Regular cardiac myocyte (primary cell): ENCODE measurements at places on chromosomes 12 and 14. TPM values are rescaled to one million over a fixed set of nuclear protein-coding genes. Genes with fewer than 3 reads are reported as not detected.

The ALDH6A1 gene
- total RNA-seq, result 24.5 and 28.2 TPM in 2 replicates

The PRKD1 gene
- total RNA-seq, result 5.6 and 21.7 TPM in 2 replicates

The NACA gene
- 1,071 and 1,180 TPM in 2 replicates for total RNA-seq

The MYO1H gene
- total RNA-seq, result not detected in 2 replicates
